Suppressor macrophage treated with lipopolysaccharide for 1 hour (primary cell): ENCODE measurements at places on chromosomes 1 and 21.

DNA sequence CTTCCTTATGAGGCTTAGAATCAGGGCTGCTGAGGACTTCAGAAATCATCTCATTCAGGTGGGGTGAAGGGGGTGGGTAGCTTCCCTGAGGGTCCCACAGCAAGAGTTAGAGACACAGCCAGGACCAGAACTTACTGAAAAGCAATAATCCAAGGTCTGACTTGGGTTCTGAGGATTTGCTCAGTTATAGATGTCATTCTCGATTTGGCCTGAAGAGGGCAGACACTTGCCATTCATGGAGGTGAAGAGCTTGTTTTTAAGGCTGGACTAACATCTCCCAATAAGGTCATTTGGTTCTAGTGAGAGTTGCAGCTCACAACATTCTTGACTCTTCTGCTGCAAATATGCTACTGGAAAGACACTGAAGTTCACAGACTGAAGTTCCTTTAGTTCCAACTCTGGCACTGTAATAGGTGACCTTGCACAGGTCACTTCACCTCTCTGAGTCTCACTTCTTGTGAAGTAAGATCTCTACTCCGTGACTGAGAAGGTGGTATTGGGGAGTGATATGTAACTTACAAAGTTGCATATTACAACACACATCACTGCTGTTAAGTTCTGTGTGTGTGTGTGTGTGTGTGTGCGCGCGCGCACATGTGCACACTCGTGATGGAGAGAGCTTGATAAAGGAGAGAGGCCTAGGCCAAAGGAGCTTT lies 69.8 kb upstream of the DIRAS3 start:
- peak; percentile 84 for DNase-seq

- DNase-seq = no peak
These were observed 40.3 kb downstream of the URB1 start for GRCh38 chr21:32352526-32352925.

DNA sequence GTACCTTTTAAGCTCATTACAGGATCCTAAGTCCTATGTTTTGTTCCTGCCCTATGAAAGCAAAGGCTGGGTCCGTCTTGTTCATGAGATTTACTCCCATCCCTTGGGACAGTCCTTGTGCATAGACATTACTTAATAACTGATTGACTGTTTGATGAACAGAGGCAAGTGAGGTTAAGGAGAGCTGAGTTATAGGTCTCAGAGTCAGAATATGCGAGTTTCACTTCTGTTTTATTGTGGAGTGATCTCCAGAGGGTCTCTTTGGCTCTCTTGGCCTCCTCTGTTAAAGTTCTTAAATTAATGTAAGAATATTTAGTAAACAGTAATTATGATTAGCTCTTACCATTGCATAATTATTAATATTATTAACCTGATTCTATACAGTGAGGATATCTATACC lies 52.6 kb downstream of the BRINP2 start:
- DNase-seq = no peak

- DNase-seq = no peak
These were observed 44.4 kb downstream of the TM2D1 start for GRCh38 chr1:61680500-61680899.

DNA sequence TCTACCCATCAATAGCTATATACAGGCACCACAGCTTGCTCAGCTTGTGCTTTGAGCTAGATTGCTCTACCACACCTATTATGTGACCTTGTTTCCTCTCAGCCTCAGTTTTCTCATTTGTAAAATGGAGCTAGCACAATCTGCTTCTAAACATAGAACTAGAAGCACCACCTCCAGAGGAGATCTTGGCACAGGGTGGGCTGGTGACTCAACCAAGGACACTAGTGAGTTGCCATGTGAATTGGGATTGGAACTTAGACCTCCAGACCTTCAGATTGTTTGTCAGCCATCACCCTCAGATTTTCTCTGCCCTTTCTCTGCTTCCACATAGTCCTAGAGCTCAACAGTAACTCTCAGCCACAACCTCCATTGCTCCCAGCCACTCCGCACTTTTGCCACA lies 3.0 kb upstream of the MACO1 start:
- DNase-seq = no peak

GRCh38 chr1:205474571-205474970 lies 18.7 kb upstream of the BLACAT1 start:
- no peak for DNase-seq

GRCh38 chr1:42195841-42196240 lies 31.3 kb upstream of the GUCA2A start:
- DNase-seq = no peak

DNA sequence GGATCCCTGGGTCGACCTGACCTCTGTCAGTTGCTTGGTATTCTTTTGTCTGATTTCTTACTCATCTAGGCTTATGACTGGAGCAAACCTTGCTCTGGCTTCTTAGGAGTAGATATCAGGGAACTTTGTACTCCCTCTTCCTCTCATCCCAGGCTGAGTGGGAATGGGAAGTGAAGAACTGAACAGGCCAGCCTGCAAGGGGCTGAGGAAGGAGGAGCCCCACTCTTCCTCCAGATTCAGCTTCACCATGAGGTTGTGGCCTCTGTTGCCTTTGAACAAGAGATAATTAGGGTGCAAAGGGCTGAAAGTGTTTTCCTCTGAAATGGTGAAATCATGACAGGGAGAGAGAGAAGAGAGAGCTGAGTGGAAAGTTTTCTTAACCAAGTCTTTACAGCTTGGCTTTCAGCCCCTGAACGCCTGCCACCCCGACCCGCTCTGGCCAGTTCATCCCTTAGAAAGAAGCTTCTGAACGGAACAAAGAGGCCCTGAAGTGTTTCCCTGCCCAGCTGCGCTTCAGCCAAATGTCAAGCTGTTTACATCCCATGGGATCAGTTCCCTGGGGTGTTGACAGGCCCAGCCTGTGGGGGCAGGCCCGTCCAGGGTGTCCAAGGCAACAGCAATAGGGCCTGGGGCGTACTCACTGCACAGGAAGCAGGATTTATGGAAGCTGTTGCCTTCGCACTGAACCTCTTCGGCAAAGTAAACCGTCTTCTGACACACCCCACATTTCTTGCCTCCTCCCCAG lies 11.2 kb downstream of the CSRP1 start:
- DNase-seq = no peak

GRCh38 chr1:27632387-27633297 lies 2.3 kb downstream of the FGR start:
- peak; percentile 59 for DNase-seq

GRCh38 chr1:197356723-197357533 lies 88.9 kb downstream of the CRB1 start:
- DNase-seq = peak; percentile 58

- no peak for DNase-seq
These were observed 37.1 kb downstream of the SNX7 start for GRCh38 chr1:98698625-98699024.

GRCh38 chr1:214895011-214895600 lies 187.4 kb upstream of the KCNK2 start:
- DNase-seq = no peak

GRCh38 chr1:47745715-47746609 lies 251.2 kb downstream of the TRABD2B start:
- DNase-seq = no peak

GRCh38 chr1:156866249-156866909 lies 5.7 kb downstream of the NTRK1 start:
- no peak for DNase-seq

- no peak for DNase-seq
These were observed 7.7 kb upstream of the FAM167B start for GRCh38 chr1:32239337-32239736.

DNA sequence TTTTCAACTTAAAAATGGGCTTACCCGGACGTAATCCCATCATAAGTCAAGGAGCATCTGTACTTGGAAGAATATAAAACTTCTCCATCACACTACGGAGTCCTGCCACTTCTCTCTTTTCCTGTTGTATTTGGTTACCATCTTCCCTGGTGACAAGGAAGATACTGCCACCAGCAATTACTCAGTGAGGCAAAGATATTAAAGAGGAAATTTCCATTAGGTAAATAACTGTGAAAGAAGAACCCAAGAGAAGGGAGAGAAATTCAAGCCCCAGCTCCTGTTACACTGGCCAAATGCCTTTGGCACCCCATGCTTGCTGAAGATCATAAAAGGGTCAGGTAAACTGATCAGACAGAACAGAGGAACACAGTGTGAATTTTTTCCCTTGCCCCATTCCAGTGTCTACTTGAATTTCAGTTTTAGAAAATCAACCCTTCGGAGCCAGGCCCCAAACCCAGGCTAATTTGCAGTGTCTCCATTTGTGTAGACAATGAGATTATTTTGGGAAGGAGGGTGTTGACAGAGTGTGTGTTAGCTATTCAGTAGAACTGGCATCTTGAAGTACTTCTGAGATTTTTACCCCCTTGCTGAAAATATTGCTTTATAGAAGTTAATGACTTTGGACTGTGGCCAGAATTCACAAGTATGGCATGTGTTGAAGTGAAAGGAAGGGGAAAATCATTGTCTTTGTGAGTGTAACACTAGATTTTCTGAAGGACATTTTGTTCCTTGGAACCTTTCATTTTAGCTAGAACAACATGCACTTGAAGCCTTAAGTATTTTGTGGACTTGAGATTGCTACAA lies 167.1 kb downstream of the DHRS3 start:
- no peak for DNase-seq

- DNase-seq = no peak
These were observed 240.7 kb downstream of the NRIP1 start for GRCh38 chr21:14824126-14824525.

- no peak for DNase-seq
These were observed 28.1 kb downstream of the PTPN14 start for GRCh38 chr1:214523124-214523824.

DNA sequence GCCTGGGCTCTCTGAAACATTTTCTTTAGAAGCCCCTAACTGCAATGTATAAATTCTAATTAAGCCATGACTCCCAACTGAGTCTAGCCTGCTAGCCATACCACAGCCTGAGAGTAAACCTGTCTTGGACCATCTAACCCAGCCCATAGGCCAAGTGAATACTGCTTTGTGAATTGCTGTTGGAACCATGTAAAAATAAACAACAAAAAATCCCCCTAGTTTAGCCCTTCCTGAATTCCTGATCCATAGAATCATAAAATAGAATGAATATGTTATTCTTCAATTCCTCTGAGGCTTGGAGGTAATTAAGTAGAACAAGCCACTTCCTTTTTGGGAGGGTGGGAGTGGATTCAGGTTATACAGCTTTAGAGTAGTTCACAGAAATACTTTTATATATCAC lies 1496.4 kb downstream of the MRPL39 start:
- no peak for DNase-seq

- DNase-seq = no peak
These were observed 33.3 kb downstream of the PTPRF start for GRCh38 chr1:43563876-43564539.

- no peak for DNase-seq
These were observed 19.1 kb upstream of the SLC35F3 start for GRCh38 chr1:233885196-233885920.

DNA sequence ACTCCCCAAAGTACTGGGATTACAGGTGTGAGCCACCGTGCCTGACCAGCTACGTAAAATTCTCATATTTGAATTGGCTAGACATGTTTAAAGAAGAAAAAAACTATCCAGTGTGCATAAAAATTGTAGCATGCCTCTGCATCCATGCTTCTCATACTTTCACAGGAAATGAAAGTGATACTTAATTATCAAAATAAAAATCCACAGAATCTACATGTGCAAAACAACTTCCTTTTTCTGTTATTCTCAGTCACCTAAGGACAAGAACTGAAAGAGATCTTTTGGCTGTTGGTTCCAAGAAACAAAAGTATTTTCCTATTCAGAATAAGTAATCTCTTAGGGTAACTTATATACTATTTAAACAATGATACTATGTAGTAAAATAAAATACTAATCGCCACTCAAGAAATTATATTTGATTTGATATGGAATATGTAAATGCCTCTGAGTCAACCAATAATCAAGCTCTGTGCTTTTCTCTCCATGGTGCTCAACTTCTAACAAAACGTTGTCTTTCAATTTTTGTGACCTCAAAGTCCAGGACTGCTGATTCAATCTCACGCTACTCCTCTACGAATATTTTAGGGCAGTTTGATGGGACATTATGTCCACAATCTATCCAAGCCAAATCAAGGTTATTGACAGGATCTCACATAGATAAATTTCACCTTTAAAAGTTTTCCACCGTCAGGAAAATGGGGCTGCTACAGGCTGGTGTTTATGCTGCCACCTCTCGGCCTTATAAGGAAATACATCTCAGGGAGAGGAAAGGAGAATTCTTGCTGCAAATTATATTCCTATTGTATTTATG lies 102.7 kb downstream of the ZNF281 start:
- peak; percentile 64 for DNase-seq

GRCh38 chr21:29312981-29313380 lies 14.3 kb downstream of the BACH1 start:
- DNase-seq = no peak
